Epithelial cell of proximal tubule (primary cell): ENCODE measurements at places on chromosomes 12 and 14. TPM values are rescaled to one million over a fixed set of nuclear protein-coding genes. Genes with fewer than 3 reads are reported as not detected.

DNA sequence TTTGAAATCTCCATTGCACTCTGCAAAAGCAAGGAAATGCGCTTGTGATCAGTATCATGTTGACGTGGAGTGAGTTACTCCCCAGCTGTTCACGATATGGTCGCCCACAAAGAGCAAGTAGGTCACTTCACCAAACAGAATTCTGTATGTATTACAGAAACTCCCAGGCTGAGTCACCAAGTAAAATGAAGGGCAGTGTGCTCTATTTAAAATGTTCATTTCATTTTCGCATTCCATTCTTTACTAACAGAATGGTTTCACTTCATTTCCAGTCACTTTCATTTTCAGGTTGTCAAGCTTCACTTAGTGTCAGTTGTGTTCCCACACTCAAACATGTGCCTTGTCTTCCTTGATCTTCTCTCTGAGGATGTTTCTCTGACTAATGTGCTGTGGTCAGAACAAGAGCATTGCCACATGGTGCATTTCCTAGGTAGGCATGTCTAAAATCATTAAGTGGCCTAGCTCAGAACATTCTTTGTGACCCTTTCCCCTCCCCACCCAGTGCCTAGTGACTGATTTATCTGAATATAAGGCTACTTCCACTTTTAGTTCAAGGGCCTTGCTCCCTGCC is 391.2 kb downstream of the RAD51B start:
- DNase-seq, result peak; percentile 99

GRCh38 chr14:90757452-90757851 is 58.8 kb downstream of the TTC7B start:
- no peak for DNase-seq

GRCh38 chr12:810671-811415 is 58.5 kb downstream of the WNK1 start:
- no peak for DNase-seq

GRCh38 chr12:119528241-119528640 is 65.3 kb upstream of the TMEM233 start:
- DNase-seq, result no peak

GRCh38 chr12:42666671-42667243 is 77.2 kb upstream of the PRICKLE1 start:
- DNase-seq, result no peak

DNA sequence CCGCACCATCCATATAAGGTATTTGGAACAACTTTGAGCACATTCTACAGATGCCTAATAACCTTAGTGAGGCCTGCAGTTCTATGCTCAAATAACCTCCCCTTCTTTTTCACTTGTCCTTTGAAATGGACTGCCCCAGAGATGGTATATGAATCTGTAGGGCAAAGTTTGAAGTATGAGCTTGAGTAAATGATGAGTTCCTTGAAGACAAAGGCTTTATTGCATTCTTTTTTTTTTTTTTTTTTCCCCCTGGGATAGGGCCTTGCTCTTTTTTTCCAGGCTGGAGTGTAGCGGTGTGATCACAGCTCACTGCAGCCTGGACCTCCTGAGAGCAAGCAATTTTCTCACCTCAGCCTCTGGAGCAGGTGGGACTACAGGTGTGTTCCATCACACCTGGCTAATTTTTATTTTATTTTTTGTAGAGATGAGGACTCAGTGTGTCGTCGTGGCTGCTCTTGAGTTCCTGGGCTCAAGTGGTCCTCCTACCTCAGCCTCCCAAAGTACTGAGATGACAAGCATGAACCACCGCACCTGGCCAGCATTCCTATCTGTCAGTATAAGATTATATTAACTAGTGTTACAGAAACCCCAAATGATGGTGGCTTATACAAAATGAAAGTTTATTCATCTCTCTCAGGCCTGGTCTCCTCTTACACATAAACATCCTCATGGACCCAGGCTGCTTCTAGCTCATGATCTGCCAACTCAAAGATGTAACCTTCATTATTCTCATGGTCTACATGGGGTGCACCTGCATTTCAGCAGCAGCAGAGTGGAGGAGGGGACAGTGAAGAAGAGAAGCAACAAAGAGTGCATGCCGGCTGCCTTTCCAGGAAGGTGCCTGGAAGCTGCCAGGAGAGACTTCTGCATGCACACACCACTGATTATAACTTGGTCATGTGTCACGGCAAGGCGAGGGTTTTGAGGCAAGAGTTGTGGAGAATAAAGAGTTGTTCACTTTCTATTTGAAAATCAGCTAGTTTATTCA is 101.4 kb downstream of the DUSP16 start:
- DNase-seq, result no peak

DNA sequence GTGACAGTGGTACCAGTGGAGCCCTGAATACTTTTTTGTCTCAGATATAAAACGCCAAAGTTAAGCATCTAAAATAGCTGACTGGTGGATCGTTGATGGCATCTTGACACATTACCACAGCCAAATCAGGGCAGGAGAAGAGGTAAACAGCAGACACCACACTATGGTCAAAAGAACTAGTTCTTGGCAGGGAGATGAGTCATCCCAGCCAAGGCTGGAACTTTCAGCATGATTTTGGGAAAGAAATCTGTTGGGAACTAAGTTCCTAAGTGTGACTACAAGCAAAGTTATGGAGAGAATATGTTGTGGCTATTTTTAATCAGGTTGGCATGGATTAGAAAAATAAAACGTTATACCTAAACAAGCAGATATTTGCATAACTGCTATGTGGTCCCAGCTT is 36.9 kb downstream of the LGR5 start:
- DNase-seq, result peak; percentile 41

GRCh38 chr14:77316872-77317301 is 3.8 kb downstream of the POMT2 start:
- DNase-seq, result no peak

GRCh38 chr14:42535397-42535796 is 928.7 kb downstream of the LRFN5 start:
- no peak for DNase-seq

- DNase-seq, result no peak
Observed at GRCh38 chr14:90677484-90678050, 138.7 kb downstream of the TTC7B start.

DNA sequence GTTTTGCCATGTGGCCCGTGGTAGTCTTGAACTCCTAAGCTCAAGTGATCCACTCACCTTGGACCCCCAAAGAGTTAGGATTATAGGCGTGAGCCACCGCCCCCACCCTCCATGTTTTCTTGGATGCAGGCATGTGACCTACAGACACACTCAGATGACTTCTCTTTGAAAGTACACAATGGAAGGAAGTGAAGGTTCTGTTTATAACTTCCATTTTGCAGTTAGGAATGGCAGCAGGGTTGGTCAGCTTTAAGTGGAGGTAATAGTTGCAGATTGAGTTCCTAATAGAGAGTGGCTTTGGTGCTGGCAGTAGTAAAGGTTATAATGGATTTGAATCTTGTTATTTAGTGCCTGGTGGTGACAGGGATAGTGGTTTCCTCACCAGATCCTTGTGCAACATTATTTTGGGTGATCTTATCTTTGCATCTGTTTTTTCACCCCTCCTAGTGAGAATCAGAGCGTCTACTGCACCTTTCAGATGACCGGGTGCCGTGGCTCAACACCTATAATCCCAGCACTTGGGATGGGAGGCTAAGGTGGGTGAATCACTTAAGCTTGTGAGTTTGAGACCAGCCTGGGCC is 15.3 kb downstream of the LARP4 start:
- no peak for DNase-seq

DNA sequence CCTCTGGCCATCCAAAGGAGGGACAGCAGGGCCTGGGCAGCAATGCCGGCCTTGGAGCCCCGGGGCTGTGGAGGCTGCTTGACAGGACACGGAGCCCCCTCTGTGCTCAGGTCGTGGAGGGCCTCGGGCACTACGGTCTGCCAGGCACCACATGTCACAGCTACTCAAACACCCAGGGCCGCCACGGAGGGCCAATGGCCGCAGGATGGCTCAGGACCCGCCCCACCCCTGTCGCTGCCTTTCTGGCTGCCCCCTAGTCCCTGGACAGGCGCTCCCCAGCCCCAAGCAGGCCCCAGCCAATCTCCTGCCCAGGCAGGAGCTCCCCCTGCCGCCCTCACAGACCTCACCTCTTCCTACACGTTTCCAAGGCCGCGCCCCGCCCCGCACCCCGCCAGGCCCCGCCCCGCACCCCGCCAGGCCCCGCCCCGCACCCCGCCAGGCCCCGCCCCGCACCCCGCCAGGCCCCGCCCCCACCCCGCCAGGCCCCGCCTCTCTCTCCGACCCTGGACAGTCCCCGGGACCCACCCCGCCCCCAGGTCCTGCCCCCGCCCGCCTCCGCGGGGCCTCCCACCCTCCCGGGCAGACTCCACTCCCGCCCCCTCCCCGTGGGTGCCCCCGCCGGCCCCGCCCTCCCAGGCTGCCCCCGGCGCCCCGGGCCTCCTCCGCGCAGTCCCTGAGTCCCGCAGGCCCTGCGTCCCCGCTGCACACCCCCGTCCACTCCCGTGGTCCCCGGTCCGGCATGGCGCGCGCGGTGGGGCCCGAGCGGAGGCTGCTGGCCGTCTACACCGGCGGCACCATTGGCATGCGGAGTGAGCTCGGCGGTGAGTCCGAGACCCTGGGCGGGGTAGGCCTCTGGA is at the start of gene ASPG:
TSS of gene ASPG (plus strand) at position 669 of the 857 bp plus-strand sequence. CDS start at position 740, 71 bp downstream.
- DNase-seq, result no peak

GRCh38 chr14:22391908-22392565 is 197.0 kb downstream of the DAD1 start:
- DNase-seq, result no peak

GRCh38 chr14:32808644-32809043 is 130.0 kb upstream of the NPAS3 start:
- DNase-seq, result no peak

Gene KRT77
- total RNA-seq, result not detected in 2 replicates

Gene RNASE7
- total RNA-seq, result 0.86 TPM in 1 of 2 replicates, not detected in the other

Gene IGFBP6
- 71.6 and 102 TPM in 2 replicates for total RNA-seq

Gene MTA1
- total RNA-seq, result 56.1 and 64.1 TPM in 2 replicates

Gene MAP3K9
- total RNA-seq, result 13.7 and 16.7 TPM in 2 replicates

Gene ARHGAP9
- total RNA-seq, result 0.29 and 1.2 TPM in 2 replicates

Gene PMCH
- not detected in 2 replicates for total RNA-seq

Gene ANKRD33
- not detected in 2 replicates for total RNA-seq

Gene KLRF1
- not detected in 2 replicates for total RNA-seq

Gene INSM2
- not detected in 2 replicates for total RNA-seq
